ENCODE measurements at places on chromosomes 4 and X.

- DNase-seq: no peak
These were observed 57.3 kb downstream of the SEPTIN11 start for GRCh38 chr4:77006753-77007353.

GRCh38 chr4:47519239-47519883 lies 34.3 kb downstream of the ATP10D start:
- DNase-seq: no peak

- no peak for DNase-seq
These were observed 101.4 kb downstream of the GLRA2 start for GRCh38 chrX:14630733-14631132.

- DNase-seq: no peak
These were observed 22.9 kb downstream of the ABLIM2 start for GRCh38 chr4:8135666-8136065.

- no peak for DNase-seq
These were observed 164.1 kb upstream of the PPARGC1A start for GRCh38 chr4:24053934-24054333.

DNA sequence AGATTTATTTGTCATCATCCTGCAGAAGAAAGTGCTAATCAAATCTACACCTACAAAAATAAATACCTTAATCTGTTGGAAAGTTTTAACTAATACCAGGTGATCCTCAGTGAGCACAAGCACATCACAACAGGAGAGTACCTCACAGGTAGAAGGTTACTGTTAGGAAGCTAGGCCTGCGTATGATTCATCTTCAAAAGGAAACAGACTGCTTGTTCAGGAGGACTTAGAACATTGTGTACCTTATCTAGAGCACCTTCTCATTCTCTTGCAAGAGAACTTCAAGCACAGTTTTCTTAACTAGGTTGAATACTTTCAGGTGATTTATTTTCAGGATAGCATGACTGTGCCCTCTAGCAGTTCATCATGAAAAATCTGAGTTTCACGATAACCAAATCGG lies 54.2 kb downstream of the MND1 start:
- no peak for DNase-seq
